Stimulated activated CD8-positive, alpha-beta memory T cell treated with anti-CD3 and anti-CD28 coated beads, Interleukin-2, amount 100 ng/mL, for 48 hours (primary cell): ENCODE measurements at places on chromosomes 7 and 10.

GRCh38 chr10:76558996-76559891 lies 1078.4 kb downstream of the KCNMA1 start:
- DNase-seq, result no peak

GRCh38 chr10:77191324-77192049 lies 446.1 kb downstream of the KCNMA1 start:
- no peak for DNase-seq

DNA sequence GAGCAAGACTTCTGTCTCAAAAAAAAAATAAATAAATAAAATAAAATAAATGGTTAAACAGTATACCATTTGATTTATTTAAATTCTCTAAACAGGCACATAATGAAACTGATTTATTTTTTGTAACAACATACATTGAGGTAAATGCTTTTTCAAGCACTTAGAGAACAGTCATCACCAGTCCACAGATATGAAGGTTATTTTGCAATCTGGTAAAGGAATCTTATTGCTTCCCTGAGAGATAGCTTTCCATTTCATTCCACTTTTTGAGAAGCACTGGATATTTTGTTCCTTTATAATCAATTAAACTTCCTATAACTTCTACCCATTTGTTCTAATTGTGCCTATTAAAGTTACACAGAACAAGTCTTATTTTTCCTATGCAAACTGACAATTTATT lies 5.2 kb downstream of the CEP55 start:
- no peak for DNase-seq

- no peak for DNase-seq
Measured at GRCh38 chr7:152521420-152522337, 85.9 kb upstream of the KMT2C start.

DNA sequence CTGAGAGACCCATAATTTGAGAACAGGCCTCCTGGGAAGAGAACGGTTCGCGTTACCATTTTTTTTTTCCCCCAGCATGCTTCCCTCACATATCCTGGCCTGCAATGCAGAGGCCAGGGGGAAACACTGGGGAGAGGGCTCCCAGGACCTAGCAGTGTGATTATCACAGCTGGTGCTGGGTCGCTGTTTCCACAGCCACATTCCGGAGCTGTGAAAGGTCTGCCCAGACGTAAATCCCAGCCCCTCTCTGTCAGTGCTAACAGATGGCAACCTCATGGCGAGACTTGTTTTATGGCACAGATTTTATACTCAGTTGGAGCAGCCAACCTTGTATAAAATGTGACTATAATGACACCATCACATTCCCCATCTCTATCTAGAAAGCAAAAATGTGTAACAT lies 150.5 kb downstream of the PLXDC2 start:
- no peak for DNase-seq

- DNase-seq, result no peak
Measured at GRCh38 chr7:94451187-94451586, 56.5 kb downstream of the COL1A2 start.

DNA sequence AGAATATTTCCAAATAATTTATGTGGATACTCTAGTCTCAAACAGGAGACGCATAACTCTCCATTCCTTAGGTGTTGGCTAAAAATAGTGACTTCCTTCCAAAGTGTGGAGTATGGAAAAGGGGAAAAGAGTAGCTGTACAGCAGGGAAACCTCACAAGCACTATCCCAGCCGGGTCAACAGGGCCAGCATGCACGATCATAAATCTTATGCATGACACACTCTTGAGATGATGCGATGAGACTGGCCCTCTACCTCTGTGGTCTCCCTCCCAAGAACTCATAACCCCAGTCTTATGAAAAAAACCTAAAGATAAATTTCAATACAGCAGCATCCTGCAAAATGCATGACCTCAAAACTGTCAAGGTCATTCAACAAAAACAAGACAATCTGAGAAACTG lies 197.3 kb downstream of the TEX36 start:
- DNase-seq, result no peak

DNA sequence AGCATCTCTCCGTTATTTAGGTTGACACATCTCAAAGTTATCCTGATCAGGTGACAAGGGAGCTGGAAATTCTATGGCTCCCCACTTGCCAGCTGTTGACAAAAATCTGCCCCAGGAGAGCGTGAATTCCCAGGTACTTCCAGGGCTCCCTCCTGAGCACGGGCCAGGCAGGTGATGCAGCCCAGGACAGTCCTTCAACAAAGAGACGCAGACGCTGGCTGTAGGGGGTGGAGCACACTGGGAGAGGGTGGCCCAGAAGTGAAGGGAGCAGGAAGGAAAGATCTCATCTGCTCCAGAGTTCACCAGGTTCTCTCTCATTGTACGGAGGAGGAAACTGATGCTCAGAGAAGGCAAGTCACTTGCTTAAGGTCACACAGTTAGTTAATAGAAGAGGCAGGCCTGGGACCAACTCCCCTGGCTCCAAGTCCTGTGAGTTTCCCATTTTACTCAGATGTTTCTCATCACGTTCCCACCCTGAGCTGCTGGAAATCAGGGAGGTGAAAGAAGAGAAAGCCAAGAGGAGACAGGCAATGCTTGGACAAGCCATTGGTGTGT lies 41.0 kb upstream of the CHST3 start:
- DNase-seq, result no peak

DNA sequence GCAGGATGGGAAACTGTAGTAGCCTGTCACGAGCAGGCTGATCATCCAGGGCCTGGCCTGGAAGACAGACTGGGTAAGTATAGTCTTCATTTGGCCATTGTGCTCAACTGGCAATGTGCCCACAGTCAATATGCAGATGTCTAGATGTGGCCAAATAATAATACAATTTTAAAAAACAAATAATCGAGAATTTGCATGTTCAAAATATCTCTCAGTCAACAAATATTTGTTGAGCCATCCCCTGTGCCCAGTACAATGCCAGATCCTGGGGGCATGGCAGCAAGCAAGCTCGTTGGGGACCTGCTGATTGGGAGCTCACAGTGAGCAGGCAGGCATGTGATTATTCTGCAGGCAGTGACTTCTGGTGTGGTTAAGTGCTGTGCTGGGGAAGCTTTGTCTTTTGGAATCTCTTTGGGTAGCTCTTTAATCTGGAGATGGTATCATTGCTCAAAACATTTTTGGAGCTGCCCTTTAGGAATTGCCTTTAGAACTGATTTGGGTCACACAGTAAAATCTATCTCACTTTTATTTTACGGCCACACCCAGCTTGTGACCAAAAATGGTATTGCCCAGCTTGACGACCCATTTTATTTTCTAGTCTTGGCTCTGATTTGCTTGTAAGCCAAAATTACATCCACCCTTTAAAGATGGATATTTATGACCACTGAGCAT lies 92.2 kb downstream of the PLCE1 start:
- DNase-seq, result no peak

DNA sequence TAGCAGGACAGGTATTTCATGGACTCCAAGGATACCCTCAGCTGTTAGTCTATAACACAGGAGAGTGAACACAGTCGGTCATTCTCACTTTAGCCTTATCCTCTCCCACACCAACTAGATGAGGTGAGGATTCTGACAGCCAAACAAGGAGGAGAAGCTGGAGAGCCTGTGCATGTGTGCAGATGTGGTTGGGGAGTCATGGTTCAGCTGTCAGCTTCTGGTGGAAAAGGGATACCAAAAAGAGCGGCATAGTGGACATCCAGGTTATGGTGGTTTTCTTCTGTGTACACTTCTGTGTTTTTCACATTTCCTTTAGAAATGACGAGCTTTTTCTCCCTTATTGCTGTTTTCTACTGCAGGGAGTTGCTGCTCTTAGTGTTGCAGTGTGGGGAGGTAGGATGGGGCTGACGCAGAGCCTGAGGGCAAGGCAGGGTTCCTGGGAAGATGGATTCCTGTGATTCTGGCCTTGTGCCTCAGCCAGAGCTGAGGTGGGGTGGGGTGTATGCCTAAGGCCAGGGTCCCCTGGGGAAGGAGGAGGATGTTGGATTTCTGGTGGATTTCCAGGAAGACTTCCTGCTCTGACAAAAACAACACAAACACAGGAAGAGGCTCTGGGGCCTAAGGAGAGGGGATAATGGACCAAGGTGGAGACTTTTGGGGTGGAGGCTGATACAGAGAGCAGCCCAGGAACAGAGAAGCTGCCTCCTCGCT lies 26.6 kb downstream of the PLAU start:
- no peak for DNase-seq

DNA sequence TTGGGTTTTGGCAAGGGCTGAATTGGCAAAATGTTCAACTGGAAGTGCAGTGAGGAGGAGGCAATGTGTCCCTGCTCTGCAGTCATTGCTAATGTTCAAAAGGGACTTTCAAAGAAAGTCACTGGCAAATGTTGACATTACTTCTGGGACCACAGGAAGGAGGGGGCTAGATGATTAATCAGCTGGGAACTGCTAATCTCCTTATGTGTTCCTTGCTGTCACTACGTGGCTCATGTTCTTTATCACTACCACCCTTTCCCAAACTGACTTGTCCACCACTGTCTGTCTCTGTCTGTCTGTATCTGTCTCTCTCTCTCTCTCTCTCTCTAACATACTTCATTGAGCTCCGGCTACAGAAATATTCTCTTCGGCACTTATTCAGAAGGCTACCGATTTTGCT lies 86.9 kb upstream of the MTPN start:
- DNase-seq, result no peak

GRCh38 chr7:150373049-150373801 lies 4.6 kb downstream of the REPIN1 start:
- DNase-seq, result no peak

GRCh38 chr10:122446668-122447423 lies 7.6 kb upstream of the ARMS2 start:
- no peak for DNase-seq

- no peak for DNase-seq
Measured at GRCh38 chr7:123439191-123439590, 95.2 kb downstream of the IQUB start.

- DNase-seq, result no peak
Measured at GRCh38 chr10:100498059-100498458, 21.6 kb downstream of the SEC31B start.

GRCh38 chr10:7971949-7972348 lies 82.5 kb upstream of the GATA3 start:
- DNase-seq, result no peak

GRCh38 chr10:50951365-50951764 lies 65.9 kb upstream of the A1CF start:
- DNase-seq, result no peak

GRCh38 chr10:130492266-130492934 lies 356.2 kb downstream of the GLRX3 start:
- no peak for DNase-seq
